ENCODE measurements at places on chromosomes 7 and 10.
A peak's percentile ranks its signal among the peaks of the same experiment; 100 is the strongest.

- DNase-seq = no peak
Observed at GRCh38 chr7:28671526-28671925, 259.2 kb downstream of the CREB5 start.

GRCh38 chr7:94418851-94419250, 24.2 kb downstream of the COL1A2 start:
- no peak for DNase-seq

DNA sequence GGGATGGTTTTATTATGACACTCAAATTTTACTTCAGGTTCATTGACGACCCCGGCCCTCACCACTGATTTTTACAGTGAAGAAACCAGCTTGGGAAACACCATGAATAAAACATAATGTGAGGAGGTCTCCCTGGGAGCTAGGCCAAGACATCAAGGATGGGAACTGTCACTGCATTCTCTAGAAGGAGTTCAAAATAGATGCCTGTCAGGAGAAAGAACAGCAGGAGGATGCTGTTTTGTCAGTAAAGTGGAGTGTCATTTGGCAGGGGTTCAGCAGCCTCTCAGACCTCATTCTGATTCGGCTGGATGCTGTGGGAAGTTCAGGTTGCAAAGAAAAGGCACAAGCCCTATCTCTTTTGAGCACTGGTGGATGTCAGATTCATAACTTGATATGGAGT, 360.3 kb upstream of the C7orf33 start:
- no peak for DNase-seq

DNA sequence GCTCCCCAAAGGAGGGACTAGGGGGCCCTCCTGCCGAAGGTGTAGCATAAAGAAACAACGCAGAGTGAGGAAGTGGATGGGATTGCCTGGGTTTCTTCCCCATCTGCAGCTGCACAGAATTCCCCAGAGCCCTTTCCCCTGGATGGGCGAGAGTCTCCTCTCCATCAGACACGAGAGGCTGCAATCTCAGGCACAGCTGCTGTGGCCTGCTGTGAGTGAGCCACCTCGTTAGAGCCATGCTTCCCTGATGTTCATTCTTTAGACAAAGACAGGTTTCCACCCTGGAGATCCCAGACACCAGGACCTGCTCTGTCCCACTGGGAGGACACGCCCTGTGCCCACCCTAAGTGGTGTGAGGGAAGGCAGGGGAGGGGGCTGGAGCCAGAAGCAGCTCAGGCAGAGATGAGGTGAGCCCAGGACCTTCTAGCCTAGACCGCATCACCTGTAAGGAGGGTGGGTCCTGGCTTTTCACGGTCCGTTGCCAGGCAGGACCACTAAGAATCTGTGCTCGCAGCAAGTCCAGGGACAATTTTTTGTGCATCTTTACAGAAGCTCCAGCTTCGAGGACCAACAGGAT, 268.6 kb upstream of the TCERG1L start:
- no peak for DNase-seq

GRCh38 chr10:11284291-11285085, 266.8 kb downstream of the CELF2 start:
- DNase-seq = no peak

- DNase-seq = no peak
Observed at GRCh38 chr7:145105561-145105960, 269.7 kb upstream of the TPK1 start.

GRCh38 chr7:154881526-154881925, 121.4 kb downstream of the PAXIP1 start:
- DNase-seq = no peak

GRCh38 chr7:116630932-116631671, 40.9 kb upstream of the MET start:
- DNase-seq = peak; percentile 49

- no peak for DNase-seq
Observed at GRCh38 chr7:13745530-13745929, 243.9 kb downstream of the ETV1 start.

GRCh38 chr10:82544377-82544776, 669.4 kb downstream of the NRG3 start:
- no peak for DNase-seq

DNA sequence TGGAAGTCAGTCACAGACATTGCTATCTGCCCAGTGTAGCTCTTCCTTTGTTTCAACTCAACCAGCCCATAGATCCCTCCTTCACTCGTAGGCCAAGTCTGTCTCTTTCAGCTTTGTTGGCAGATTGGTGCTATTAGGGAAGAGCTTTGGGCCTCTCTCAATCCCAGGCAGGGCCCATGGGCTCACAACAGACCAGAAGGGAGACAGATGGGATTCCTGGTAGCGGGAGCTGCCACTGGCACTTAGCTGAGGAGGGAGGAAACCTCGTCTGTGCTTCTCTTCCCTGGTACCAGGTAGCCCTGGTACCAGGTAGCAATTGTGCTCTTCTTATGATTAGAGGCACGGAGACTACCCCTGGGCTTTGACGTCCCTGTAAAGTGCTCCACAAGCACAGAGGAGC, 592.0 kb downstream of the TYW1 start:
- no peak for DNase-seq

GRCh38 chr7:98165827-98166667, 45.2 kb upstream of the BHLHA15 start:
- no peak for DNase-seq

DNA sequence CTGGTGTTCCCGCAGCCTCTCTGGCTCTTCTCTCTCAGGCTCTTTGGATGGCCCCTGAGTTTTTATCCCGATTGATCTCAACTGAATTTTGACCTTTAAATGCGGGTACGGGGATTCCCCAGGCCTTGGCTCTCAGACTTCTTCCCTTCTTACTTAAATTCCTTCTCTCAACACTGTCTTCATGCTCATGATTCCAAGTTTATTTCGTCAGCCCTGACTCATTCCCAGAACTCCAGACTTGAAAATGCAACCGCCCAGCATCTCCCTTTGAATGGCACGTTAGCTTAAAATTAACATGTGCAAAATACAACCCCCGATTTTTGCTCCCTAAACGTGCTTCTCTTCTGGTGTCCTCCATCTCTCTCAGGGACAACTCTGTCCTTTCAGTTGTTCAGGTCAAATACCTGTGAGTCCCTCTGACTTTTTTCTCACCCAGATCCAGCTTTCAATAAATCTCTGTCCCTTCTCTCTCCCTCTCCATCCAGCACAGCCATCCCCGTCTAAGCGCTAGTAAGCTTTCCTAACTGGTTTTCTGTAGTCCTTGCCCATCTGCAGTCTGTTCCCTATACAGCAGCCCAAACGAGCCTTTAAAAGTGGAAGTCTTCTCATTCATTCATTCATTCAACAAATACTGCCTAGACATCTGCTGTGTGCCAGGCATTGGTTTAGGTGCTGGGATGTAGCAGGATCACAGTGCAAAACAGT, 7.1 kb downstream of the HECW1 start:
- DNase-seq = no peak

GRCh38 chr10:15859509-15859905, 800 bp downstream of the MINDY3 start:
- DNase-seq = no peak

DNA sequence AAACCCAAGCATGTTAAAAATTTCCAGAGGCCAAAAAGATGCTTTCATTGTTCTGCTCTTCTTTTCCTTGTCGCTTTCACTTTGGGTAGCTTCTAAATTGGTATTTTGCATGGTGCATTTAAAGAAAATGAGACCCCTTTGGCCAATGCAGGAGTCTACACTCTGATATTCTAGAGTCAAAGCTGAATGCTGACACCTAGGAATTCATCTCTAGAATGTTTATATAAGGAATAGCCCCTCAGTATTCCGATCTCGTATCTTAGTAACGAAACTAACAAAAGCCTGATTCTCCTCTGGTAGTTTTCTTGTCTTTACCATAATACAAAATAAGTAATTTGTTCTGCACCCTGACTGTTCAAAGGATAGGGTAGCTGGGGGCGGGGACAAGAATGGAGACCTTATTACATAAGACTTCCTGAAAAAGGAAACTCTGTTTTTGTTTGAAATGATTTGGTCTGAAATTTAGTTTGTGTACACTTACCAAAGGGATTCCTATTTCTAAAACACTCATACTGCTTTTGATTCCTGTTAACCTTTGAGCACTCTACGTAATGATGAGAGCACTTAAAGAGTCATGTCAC, 17.1 kb downstream of the IKZF1 start:
- DNase-seq = no peak

DNA sequence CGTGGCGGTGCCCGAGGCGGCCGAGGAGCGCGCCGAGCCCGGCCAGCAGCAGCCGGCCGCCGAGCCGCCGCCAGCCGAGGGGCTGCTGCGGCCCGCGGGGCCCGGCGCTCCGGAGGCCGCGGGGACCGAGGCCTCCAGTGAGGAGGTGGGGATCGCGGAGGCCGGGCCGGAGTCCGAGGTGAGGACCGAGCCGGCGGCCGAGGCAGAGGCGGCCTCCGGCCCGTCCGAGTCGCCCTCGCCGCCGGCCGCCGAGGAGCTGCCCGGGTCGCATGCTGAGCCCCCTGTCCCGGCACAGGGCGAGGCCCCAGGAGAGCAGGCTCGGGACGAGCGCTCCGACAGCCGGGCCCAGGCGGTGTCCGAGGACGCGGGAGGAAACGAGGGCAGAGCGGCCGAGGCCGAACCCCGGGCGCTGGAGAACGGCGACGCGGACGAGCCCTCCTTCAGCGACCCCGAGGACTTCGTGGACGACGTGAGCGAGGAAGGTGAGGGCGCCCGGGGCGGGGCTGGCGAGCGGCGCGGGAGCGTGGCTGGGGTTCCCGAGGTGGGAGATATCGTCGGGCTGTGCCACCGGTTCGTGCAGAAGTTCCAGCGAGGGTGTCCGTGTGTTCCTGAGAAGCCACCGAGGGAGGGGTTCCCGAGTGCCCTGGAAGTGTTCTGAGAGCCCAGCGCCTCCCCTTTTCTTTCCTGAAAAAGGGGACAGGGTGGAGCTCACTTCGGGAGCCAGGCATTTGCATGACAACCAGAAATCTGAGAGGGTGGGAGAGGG, 495 bp downstream of the EIF3B start:
- DNase-seq = no peak

GRCh38 chr10:72069751-72070526, 18.4 kb downstream of the SPOCK2 start:
- DNase-seq = no peak

DNA sequence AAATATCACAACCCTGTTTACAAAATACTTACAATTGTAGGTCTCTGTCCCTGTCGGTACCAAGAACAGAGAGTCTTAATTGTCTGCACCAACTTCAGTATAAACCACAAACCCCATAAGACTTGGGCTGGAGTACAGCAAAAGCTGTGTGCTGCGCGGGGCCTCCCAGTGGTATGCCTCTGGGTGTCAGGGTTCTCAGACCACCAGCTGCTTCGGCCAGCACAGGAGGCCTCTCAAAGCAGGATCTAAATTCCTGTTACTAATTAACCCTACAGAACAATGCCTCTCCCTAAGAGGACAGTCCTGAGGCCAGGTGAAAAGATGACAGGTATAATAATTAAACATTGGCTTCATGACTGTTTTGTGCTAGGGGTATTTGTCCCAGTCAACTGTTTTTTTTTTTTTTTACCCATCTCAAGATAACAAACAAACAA, 957 bp upstream of the SVIL start:
- no peak for DNase-seq

DNA sequence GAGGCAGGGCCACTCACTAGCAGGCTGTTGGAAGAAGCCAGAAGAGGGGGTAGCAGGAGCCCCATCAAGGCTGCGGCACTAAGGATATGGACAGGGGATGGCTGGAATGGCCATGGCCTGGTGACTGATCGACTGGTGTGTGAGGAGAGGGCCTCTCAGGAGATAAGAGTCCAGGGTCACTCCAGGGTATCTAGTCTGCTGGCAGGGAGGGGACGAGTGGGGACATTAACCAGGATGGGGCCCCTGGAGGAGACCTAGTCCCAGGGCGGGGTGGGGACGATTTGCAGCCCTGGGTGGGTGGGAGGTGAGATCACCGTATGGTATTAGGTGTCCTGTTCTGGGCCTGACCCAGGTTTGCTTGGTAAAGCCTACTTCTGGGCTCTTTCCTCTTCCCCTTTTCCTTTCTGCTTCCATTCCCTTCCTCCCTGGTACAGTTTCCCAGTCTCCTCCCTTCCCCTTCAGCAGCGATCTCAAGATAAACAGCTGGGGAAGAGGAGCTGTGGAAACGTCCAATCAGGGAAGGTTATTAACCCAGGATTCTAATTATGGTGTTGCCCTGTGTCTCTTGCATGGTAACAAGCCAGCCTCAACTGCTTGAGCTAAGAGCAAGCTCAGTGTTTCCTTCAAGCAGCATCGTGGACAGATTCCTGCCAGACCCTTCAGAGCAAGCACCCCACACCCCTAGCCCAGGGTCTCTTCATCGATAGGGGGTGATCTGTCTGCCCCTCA, 233.2 kb downstream of the RPS24 start:
- DNase-seq = no peak

GRCh38 chr10:110042891-110043290, 35.1 kb downstream of the ADD3 start:
- no peak for DNase-seq

GRCh38 chr7:103009466-103010185, 65.0 kb downstream of the FBXL13 start:
- DNase-seq = no peak

DNA sequence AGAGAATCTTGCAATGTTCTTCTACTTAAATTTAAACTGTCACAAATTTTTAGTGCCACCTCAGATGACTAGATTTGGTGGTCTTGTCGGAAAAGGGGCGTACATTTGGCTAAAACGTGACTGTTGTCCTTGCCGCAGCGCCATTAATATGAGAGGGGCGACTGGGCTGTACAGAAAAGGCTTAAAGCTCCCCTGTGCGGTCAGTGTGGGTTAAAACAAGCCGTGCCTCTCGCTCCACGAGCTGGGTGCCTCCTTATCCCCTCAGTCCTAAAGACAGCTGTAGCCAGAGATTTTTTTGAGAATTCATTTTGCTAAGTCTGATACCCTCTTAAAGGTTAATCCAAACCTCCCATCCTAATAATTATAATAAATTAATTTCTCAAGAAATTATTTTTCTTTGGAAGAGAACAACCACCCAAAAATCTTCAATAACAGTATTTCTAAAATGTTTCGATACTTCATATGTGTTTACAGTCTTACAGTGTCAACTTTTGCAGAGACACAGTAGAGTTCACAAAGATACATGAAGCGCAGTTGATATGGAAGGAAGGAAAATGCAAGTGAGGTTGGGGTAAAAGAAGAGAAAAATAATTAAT, 68.6 kb downstream of the C7orf25 start:
- DNase-seq = no peak

GRCh38 chr7:141013345-141013715, 1.4 kb downstream of the MRPS33 start:
- no peak for DNase-seq

GRCh38 chr7:51134013-51134441, 182.6 kb downstream of the COBL start:
- no peak for DNase-seq

GRCh38 chr7:37957221-37957970, 37.0 kb downstream of the EPDR1 start:
- no peak for DNase-seq

GRCh38 chr10:62853710-62854109, 37.5 kb upstream of the EGR2 start:
- DNase-seq = peak; percentile 3

GRCh38 chr7:143415742-143416397, 7.2 kb upstream of the EPHA1 start:
- no peak for DNase-seq

- DNase-seq = no peak
Observed at GRCh38 chr10:75630746-75631145, 199.3 kb downstream of the LRMDA start.

- DNase-seq = no peak
Observed at GRCh38 chr7:1761774-1762173, 91.7 kb downstream of the ELFN1 start.

GRCh38 chr7:137283153-137283552, 60.4 kb downstream of the PTN start:
- DNase-seq = no peak
